Spinal cord (tissue), 10 donors: ENCODE measurements at places on chromosomes 6 and 20. TPM values are rescaled to one million over a fixed set of nuclear protein-coding genes. Genes with fewer than 3 reads are reported as not detected.
A peak's percentile ranks its signal among the peaks of the same experiment; 100 is the strongest.

DNA sequence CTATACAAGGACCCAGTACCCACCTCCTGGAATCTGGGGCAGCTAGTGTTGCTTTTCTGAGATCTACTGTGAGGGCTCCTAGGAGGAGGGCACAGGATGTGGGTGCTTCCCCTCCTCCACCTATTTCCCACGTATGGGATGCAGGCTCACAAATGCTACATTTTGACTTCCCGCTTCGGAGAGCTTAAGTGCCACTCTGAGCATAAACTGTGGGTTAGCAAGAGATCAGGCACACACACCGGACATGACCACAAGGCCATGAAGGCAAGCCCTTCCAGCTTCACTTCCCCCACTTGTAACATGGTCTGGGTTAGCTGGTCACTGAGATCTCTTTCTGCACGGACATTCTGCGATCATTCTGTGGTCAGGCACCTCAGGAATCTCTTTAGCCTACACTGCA, 15.7 kb upstream of the TGM3 start:
- DNase-seq: no peak
- H3K36me3 ChIP-seq: no peaks in the 10 kb centered on the region
- no peak overlapping the region for H3K4me3 ChIP-seq

- H3K27me3 ChIP-seq: no peaks in the 10 kb centered on the region
- peaks cover 10% of the 10 kb centered on the region for H3K4me1 ChIP-seq
- DNase-seq: no peak
- no peak overlapping the region for H3K4me3 ChIP-seq
- H3K36me3 ChIP-seq: no peaks in the 10 kb centered on the region
These were observed 9.7 kb upstream of the BPIFB1 start for GRCh38 chr20:33273117-33273851.

DNA sequence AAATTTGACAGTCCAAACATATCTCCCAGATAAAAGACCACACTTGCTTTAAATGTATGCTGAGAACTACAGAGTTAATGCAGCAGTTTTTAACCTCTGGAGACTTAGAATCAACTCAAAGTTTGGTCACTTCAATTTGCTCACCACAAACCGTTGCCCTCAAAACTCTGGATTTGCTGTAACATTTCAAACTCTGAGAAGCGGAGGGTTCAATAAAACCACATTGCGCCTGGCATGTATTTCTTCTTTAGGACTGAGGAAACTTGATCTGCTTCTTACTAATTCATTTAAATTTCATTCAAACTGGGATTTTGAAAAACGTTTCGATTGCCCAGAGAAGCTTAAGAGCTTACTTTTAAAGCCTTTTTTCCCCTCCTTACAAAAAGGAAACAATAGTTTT, 115.8 kb downstream of the MTFR2 start:
- H3K4me1 ChIP-seq: no peaks in the 10 kb centered on the region
- no peaks in the 10 kb centered on the region for H3K36me3 ChIP-seq
- H3K27me3 ChIP-seq: no peaks in the 10 kb centered on the region
- H3K4me3 ChIP-seq: no peak overlapping the region

Gene BPIFB1
- total RNA-seq: 0.28 TPM

GRCh38 chr20:15561707-15562404, 1011.4 kb downstream of the KIF16B start:
- H3K27ac ChIP-seq: peak overlapping the region; percentile 58
- H3K4me3 ChIP-seq: no peak overlapping the region
- DNase-seq: peak; percentile 85
- H3K36me3 ChIP-seq: no peaks in the 10 kb centered on the region
- H3K4me1 ChIP-seq: no peaks in the 10 kb centered on the region

GRCh38 chr6:51983564-51983963, 103.8 kb downstream of the PKHD1 start:
- H3K27me3 ChIP-seq: no peaks in the 10 kb centered on the region
- DNase-seq: no peak
- no peaks in the 10 kb centered on the region for H3K36me3 ChIP-seq
- H3K4me3 ChIP-seq: no peak overlapping the region

DNA sequence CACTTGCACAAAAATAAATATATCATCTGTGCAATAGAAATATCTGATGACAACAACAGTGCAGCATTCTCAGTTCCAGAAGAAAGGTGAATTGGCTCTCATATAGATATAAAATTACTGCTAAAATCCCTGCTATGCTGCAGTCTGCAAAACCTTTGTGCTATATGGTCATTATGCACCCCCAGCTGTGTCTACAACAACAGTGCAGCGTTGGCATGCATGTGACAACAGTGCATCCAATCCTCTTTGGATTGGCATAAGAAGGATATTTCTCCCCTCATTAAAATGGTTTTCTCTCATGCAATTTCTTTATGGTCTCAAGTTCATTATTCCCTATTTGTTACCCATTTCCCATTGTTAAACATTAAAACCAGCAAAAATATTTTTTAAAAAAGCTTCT, 23.1 kb downstream of the OR2B6 start:
- peak; percentile 54 for DNase-seq
- H3K27me3 ChIP-seq: no peaks in the 10 kb centered on the region
- no peak overlapping the region for H3K4me3 ChIP-seq
- H3K36me3 ChIP-seq: no peaks in the 10 kb centered on the region
- no peaks in the 10 kb centered on the region for H3K4me1 ChIP-seq

DNA sequence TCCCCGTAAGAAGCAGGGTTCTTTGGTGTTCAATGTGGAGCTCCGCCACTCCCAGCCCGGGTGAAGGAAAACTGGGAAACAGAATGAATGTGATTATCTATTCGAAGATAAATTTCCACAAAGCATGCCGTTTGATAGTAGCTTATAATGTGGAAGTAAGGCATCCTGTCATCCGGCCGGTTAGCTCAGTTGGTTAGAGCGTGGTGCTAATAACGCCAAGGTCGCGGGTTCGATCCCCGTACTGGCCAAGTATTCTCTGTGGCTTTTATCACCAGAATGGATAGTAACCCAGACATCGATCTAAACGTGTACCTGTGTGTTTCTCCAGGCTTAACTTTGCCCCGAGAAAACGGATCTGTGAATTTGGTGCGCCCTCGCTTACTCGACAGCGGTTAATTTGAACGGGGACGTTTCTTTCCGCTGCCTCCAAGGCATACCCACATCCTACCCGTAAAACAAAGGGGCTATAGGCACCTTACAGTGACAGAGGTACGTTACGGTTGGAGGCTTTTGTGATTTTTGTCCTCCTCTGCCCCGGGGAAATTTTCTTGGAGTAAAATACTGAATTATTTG, 215.2 kb upstream of the ZNF184 start:
- peaks cover 7% of the 10 kb centered on the region for H3K4me1 ChIP-seq
- no peaks in the 10 kb centered on the region for H3K36me3 ChIP-seq
- H3K27ac ChIP-seq: peak overlapping the region; percentile 67
- DNase-seq: peak; percentile 95
- H3K27me3 ChIP-seq: peaks cover 17% of the 10 kb centered on the region
- H3K4me3 ChIP-seq: peak overlapping the region; percentile 60

Gene OVOL2
- not detected for total RNA-seq

DNA sequence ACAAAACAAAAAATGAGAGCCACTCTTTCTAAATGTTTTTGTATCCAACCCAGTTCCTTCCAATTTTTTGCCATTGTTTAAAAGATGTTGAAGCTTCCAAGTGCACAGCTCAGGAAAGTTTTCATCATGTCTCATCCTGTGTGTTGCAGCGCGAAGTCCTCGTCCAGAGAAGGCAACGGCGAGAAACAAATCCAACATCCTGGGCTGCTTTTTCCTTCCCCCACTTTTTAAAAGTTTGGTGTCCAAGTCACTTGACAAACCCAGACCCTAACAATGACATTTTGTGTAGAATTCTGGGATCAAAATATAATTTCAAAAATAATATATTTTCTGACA, 92.3 kb downstream of the ANKRD60 start:
- peaks cover 7% of the 10 kb centered on the region for H3K27me3 ChIP-seq
- no peak for DNase-seq
- no peaks in the 10 kb centered on the region for H3K36me3 ChIP-seq
- peak overlapping the region; percentile 52 for H3K27ac ChIP-seq
- peaks cover 23% of the 10 kb centered on the region for H3K4me1 ChIP-seq

- no peak overlapping the region for H3K27ac ChIP-seq
- no peaks in the 10 kb centered on the region for H3K27me3 ChIP-seq
- no peak for DNase-seq
- H3K4me1 ChIP-seq: no peaks in the 10 kb centered on the region
These were observed 81.0 kb upstream of the FLRT3 start for GRCh38 chr20:14418376-14418775.

DNA sequence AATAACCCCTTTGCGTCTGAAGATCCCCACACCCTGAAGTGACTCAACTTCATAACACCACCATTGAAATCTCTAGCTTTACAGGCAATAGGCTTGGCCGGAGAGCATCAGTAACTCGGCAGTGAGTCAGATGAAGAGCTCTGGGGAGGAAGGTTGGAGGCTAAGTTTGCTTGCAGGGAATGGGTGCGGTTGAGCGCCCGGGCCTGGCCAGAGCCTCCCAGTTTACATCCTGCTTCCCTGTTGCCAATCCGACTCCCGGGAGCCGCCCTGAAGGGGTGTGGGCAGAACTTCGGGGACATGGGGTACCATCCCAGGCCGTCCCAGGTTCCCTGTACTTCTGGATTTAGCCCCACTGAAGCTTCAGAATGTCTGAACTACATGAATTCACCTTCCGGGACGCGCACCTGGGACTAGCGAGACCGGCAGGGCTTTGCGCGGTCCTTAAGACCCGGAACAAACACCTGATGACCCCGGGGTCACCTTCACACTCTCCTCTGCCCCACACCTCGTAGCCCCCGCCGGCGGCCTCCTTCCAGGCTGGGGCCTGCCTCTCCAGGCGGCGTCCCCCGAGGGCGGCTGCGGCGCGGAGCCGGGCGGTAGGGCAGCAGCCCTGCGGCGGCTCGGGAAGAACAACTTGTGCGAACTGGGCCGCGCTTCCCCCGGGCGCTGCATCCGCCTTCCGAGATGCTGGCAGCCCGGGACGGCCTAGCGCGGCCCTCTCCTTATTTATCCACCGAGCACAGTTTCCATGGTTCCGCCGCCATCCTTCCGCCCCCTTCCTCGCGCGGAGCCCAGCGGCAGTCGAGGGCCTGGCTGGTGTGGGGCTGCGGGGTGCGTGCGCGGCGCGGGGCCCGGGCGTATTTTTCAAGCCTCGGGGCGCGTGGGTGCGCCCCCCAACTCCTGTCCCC, 56.6 kb upstream of the RREB1 start:
- H3K27me3 ChIP-seq: peaks cover 9% of the 10 kb centered on the region
- H3K27ac ChIP-seq: peak overlapping the region; percentile 33
- peak overlapping the region; percentile 55 for H3K4me3 ChIP-seq
- peak; percentile 68 for DNase-seq

DNA sequence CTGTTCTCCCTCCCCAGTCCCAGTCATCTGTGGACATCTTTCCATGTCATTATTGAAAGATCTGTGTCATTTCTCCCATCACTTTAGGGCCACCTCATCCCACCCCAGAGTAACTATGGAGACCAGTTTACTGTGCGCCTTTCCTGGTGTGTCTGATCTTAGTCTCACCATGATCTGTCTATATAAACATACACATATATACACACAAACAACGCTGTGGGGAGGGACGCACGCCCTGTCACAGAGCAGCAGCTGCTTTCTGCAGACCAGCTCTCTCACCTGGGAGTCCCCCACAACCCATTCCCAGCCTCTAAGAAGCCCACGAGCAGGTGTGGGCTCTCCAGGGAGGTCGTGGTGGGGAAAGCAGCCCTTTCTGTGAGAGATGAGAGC, 68.1 kb upstream of the TOX2 start:
- H3K4me1 ChIP-seq: no peaks in the 10 kb centered on the region
- H3K27ac ChIP-seq: no peak overlapping the region
- no peaks in the 10 kb centered on the region for H3K27me3 ChIP-seq
- no peak overlapping the region for H3K4me3 ChIP-seq

Gene PHACTR3
- total RNA-seq: 23.5 TPM

Gene RCAN2
- total RNA-seq: 57.5 TPM

DNA sequence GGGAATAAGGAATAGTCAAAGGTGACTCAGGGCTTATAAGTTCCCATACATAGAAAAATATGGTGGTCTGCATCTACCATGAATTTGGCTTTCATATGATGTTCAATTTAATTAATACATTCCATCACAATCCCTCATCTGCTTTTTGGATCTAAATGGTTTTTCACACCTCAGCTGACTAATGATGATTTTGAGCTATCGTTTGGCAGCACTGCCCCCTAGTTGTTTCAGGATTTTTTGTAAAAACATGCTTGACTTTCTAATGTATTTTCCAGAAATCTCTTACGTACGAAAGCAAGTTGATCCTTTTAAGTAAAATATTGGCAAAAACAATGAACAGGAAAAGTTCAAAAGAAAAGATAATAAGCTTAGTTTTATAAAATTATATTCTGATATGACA, 408.6 kb upstream of the ADGRB3 start:
- no peak for DNase-seq
- H3K4me3 ChIP-seq: no peak overlapping the region

DNA sequence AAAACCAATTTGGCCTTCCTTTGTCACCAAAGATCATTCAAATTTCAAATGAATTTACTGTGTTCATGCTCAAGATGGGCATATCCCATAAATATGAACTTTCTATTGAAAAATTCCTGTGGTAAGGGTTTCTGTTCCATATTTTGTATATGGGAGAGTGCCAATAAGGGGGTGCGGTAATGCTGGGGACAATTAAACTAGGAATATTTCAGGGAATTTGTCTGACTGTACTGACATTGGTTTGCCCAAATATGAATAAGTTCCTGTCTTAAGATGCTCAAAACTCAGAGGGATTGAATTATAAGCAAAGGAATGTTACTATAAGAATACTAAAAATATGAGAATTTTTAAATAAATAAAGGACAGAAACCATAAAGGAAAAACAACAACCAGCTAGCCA, 553.0 kb upstream of the MARCKS start:
- H3K36me3 ChIP-seq: no peaks in the 10 kb centered on the region
- no peak for DNase-seq
- H3K4me3 ChIP-seq: no peak overlapping the region
- H3K4me1 ChIP-seq: no peaks in the 10 kb centered on the region

DNA sequence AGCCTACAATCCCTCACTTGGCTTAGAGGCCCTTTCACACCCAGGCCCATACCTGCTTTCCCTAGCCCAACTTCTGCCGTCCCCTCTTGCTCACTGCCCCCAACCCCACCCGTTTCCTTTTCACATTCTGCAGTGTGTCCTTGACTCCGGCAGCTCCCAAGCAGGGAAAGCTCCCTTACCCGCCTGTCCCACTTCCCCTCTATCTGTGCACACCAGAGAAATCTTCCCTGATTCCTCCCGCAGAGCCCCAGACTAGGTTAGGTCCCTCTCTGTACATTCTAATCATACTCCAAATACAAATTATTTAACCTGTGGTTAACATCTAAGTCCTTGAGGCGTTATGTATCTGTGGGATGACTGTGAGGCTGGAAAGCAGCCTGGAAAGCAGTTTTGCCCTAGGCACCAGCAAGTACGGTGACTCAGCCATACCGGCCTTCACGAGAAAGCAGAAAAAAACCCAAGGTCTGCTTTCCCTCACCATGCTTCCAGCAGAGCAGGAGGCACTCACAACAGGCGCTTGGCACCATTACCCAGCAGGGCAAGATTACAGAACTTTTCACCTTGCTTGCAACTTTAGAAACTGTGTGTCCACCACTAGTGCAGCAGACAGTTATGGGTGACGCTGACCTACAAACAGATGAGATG, 22.3 kb downstream of the ELOVL5 start:
- DNase-seq: no peak
- no peak overlapping the region for H3K4me3 ChIP-seq
- no peaks in the 10 kb centered on the region for H3K36me3 ChIP-seq
